ENCODE measurements at places on chromosomes 13 and 19.

DNA sequence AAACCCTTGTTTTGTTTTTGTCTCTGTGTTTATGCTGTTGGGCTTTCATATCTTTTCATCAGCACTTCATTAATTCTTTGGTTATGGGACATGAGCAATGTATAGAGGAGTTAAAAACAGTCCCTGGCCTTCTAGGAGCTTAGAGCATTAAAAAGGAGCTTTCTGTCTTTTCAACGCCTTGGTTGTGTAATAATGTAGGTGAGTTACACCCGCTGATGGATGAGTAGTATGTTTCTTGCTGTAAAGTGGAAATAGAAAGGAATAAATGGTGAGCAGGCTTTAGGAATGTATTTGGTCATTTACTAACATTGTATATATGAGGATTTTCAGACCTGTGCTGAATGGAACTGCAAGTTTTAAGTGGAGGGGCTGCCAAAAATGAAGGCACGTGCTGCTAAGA, 121.5 kb upstream of the RNF113B start:
- DNase-seq, result no peak

GRCh38 chr19:13058951-13059660, 43.6 kb downstream of the LYL1 start:
- no peak for DNase-seq

DNA sequence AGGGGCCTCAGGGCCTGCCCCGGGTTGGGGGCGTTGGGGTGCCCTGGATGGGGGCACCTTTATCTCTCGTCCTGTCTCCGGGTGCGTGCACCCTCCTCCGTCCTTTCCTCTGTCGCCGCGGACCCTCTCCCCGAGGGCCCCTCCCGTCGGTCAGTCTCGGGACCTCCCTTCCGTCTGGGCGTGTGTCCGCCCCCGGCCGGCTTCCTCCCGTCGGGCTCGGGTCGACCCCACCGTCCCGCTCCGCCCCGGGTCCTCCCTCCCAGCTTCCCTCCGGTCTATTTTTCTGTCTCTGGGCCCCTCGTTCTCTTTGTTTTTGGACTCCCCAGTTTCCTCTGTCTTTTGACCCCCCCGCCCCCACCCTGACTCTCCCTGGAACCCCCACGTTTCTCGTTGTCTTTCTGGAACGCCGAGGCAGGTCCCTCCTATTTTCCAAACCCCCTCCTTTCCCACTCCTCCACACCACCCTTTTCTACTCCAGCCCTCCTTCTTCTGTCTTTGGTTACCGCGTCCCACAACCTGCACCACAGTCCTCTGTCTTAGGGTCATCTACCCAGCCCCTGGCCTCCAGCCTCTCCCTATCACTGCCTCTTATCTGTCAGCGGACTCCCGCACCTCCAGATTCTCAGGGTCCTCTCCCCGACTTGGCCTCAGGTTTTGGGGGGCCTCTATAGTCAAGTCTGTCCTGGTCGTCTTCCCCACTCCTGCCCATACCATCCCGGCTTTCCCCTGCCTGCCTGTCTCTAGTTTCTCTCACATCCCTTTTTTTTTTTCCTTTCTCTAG, 757 bp downstream of the EGLN2 start:
- no peak for DNase-seq

DNA sequence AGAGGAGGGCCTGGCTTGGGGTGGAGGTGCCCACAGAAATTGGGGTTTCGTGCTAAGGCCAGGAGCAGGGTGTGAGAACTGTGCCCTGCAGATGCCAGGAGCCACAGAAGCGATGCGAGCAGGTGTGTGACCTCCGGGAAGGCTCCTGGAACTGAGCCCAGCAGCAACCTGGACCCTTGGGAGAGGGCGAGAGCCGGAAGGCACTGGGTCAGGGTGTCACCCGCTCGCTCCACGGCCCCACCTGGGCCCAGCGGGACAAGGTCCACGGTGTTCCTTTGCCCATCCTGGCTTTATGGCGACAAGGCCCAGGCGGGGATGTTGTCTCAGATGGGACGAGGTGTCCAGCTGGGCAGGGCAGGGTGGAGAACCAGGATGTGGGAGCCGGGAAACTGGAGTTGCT, 4.2 kb downstream of the MISP start:
- DNase-seq, result no peak

DNA sequence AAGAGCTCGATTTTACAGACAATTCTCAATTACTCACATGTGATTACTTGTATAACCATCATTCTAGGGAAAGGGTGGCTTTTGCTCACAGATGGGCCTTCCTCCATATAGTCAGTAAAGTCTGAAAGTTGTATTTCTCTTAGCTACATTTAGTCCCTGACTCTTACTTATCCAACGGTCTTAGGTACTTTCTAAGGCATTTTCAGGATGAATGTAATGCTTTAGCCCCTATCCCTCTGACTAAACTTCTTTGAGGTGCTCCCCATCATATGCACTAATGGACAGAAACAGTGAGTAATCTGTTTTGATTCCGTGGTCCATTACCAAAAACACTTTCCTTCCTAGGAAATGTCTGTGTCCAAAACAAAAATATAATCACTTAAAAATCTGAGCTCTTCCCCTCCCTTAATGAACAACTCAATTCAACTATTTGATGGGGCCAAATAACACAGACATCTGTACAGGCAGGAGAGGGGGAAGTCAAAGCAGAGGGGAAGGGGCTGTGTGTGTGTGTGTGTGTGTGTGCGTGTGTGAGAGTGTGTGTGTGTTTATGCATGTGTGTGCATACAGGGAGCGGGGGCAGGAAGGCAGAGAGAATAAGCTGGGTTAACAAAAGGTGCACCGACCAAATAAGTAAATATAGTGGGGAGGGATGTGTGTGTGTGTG, 84.9 kb downstream of the USP12 start:
- no peak for DNase-seq

- DNase-seq, result no peak
Measured at GRCh38 chr13:114046431-114046975, 72.6 kb upstream of the C13orf46 start.

- DNase-seq, result no peak
Measured at GRCh38 chr13:46374710-46375109, 12.3 kb downstream of the RUBCNL start.

DNA sequence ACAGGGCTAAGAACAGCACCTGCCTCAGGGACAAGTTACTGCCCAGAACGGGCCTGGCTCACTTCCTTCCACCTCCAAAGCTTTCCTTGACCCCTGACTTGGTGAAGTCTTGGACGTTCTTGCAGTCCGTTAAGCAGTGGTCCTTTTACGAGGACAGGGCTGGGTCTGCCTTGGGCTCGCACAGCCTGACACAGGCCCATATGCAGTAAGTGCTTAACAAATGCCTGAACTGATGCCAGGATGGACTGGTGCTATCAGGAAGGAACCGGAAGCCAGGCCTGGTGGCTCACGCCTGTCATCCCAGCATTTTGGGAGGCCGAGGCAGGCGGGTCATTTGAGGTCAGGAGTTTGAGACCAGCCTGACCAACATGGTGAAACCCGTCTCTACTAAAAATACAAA, 1.8 kb upstream of the PLK5 start:
- no peak for DNase-seq

DNA sequence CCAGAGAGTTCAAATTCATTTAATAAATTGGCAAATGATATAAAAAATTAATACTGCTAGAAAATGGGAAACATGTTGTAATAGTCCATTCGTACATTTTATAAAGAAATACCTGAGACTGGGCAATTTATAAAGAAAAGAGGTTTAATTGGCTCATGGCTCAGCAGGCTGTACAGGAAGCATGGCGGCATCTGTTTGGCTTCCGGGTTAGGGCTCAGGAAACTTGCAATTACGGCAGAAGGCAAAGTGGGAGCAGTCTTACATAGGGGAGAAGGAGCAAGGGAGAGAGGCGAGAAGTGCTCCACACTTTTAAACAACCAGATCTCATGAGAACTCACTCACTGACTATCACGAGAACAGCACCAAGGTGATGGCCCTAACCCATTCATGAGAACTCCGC, 512.0 kb downstream of the DACH1 start:
- DNase-seq, result no peak

- DNase-seq, result no peak
Measured at GRCh38 chr13:33610438-33611120, 207.4 kb upstream of the RFC3 start.

DNA sequence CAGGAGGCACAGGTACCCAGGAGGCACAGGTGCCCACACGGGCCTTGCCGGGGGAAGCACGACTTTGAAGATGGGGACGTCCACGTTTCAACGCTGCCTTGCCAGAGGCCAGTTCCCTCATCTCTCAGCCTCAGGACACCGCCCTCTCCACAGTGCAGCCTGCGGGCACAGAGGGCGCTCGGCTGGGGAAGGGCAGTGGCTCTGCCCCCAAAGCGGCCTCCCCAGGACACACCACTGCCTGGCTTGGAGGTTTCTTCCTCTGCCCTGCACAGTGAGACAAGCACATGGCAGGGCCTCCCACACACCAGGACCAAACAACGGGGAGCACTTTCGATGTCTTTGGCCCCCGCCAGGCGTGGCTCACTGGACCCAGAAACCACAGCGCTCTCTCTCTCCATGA, 73.0 kb downstream of the RASA3 start:
- DNase-seq, result no peak

- no peak for DNase-seq
Measured at GRCh38 chr13:53201454-53202225, 173.0 kb downstream of the OLFM4 start.

DNA sequence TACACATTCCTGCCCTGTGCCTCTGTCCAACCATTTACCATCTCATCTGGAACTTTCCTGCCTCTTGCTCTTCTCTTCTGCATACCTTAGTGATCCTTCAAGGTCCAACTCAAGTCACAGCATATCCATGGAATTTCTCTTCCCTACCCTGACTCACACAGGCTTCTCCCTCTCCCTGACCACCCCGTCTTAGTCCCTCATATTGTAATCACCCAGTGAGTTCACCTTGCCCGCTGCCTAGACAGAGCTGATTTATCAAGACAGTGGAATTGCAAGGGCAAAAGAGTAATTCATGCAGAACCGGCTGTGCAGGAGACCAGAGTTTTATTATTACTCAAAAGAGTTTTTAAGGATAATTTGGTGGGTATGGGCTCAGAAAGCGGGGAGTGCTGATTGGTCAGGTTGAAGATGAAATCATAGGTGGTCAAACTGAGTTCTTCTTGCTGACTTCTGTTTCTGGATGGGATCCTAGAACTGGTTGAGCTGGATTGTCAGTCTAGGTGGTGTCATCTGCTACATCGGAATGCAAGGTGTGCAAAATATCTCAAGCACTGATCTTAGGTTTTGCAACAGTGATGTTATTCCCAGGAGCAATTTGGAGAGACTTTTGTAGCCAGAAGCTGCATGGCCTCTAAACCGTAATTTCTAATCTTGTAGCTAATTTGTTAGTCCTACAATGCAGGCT, 67.2 kb downstream of the HSPH1 start:
- DNase-seq, result no peak

DNA sequence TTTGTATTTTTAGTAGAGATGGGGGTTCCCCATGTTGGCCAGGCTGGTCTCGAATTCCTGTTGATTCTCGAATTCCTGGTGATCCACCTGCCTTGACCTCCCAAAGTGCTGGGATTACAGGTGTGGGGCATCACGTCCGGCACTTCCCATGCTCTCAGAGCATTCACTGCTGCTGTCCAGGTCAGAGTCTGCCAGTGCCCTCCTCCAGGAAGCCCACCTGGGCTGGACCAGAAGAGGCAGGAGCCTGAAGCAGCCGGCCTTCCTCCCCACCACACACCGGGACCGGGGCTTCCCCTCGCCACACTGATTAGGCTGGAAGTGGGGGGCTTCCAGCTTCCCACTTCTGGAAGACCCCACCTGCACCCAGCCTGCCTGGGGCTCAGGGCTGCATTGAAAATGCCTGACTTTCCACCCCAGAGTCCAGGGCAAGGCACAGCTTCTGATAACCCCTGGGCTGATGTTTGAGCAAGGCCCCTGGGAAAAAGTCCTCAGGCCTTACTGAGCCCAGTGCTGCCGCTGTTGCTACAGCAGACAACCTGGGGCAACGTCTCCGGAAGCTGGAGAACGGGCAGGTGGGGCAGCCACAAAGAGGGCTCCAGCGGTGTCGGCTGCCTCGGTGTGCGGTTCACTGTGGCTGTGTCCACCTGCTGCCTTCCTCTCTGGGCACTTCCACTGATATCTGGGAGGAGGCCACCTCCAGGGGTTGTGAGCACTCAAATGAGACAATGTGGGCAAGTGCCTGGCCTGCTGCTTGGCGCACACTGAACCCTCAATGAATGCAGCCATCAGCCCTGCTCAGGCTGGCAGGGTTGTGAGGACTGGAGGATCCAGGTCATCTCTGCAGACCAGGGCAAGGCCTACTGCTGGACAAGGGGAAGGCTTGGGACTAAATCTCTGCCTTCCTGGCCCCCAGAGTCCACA, 22.6 kb downstream of the CEBPA start:
- DNase-seq, result no peak

DNA sequence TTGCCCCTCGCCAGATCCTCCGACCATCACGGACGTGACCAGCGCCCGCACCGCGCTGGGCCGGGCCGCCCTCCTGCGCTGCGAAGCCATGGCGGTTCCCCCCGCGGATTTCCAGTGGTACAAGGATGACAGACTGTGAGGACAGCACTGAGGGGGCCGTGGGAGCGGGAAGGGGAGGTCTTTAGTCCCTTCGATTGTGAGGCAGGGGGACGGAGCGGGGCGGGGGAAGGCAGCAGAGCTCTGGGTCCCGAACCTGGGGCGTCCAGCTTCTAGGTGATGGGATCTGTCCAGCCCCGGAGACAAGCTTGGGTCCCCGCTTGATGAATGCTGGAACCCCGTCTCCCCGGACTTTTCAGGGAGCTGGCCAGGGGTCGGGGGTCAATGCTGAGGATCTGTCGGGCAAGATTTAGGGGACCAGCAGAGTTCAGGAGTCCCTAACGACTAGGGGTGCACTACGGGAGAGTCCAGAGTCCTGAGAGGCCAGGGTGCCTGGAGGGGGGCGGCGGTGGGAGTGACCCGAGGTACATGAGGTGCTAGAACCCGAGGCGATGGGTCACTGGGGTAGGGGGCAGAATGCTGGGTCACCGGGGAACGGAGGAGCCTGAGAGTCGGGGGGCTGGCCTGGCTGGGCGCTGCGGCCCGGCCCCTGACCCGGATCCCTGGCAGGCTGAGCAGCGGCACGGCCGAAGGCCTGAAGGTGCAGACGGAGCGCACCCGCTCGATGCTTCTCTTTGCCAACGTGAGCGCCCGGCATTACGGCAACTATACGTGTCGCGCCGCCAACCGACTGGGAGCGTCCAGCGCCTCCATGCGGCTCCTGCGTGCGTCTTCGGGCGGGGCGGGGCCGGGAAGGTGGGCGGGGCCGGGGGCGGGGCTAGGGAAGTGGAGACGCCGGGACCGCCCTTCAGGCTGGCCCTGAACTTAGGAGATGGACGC, 14.6 kb downstream of the VSIG10L start:
- no peak for DNase-seq

- no peak for DNase-seq
Measured at GRCh38 chr13:61370520-61370919, 45.1 kb downstream of the PCDH20 start.

GRCh38 chr13:25827831-25828465, 223.9 kb downstream of the SHISA2 start:
- no peak for DNase-seq

GRCh38 chr13:83618966-83619365, 263.3 kb downstream of the SLITRK1 start:
- DNase-seq, result no peak

DNA sequence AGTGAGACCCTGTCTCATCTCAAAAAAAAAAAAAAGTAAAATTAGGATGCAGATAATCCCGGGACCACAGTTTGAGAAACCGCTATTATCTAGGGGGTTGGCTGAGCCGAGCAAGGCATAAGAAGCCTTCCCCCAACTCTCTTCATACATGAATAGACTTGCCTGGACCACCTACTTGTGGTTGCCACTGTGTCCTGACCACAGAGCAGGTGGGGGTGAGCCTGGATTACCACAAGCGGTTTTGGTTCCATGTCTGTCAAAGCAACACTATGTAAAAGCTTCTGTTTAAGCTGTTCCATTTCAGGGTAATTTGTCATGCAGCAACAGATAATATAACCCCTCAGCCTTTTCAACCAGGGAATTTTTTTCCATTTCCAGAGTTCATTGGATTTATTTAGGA, 3.3 kb upstream of the NAPA start:
- peak; percentile 25 for DNase-seq
